ENCODE measurements at places on chromosomes 5 and 9.

DNA sequence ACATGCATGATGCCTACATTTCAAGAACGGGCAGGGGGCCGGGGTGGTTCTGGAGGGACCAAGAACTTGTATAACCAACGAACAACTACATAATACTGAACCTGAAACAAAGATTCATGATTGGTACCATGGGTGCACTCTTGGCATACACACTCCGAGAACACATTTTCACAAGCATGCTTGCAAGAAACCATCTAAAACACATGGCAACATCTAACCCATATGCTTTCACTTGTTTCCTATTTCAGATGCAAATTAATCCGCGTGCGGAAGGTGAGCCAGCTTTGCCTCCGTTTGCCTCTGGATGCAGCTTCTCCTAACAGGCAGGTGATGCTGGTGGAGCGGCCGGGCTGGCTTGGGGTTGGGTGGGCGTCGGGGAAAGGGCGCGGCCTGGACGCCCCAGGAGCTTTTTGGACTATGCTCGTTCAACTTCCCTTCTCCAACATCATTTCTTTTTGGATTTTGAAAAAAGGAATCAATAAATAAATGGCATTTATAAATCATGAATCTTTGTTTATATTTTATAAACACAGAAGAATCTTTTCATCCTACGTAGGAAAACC, 12.5 kb upstream of the SEC16A start:
- no peak for DNase-seq

DNA sequence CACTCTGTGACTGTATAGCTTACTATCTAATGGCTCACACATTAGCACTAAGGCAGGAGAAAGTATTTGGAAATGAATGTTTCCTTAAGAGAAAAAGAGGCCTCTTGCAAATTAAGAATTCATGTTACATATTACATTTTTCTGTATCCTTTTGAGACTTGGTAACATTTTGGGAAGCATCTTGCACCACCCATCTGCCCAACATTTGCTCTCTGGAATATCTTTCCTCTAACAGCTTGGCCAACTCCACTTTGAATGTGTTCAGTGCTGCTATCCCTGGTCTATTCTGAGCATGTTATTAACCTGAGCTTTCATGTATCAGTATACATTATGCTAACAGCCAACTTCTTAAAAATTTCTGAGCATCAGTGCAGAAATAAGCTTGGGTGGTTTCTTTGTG, 27.2 kb downstream of the MFAP3 start:
- DNase-seq = no peak

GRCh38 chr5:108655750-108656450, 91.8 kb upstream of the FER start:
- no peak for DNase-seq

GRCh38 chr5:132901036-132901435, 27.6 kb downstream of the LEAP2 start:
- no peak for DNase-seq

Measured in T follicular helper cell (primary cell).